ENCODE measurements at places on chromosomes 4 and X.

GRCh38 chr4:16090096-16090705 is 6.4 kb upstream of the PROM1 start:
- DNase-seq = no peak

DNA sequence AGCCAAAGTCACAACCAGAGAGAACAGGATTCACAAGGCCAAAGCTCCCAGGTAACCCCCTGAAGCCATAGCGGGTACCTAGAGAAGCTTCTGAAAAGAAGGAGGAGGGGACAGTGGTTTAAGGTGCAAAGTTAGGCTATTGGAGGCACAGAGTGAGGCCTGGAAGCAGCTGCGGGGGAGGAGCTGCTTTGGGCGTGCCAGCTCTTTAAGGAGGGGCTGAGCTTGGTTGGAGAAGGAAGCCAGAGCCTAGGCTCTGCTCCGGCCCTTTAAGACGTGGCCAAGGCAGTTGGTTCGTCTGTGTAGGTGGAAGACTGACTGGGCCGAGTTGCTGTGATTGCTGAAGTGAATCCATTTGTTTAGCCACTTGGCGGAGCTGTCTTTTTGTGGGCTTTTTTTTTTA is 1.5 kb downstream of the KLF8 start:
- peak; percentile 79 for DNase-seq

DNA sequence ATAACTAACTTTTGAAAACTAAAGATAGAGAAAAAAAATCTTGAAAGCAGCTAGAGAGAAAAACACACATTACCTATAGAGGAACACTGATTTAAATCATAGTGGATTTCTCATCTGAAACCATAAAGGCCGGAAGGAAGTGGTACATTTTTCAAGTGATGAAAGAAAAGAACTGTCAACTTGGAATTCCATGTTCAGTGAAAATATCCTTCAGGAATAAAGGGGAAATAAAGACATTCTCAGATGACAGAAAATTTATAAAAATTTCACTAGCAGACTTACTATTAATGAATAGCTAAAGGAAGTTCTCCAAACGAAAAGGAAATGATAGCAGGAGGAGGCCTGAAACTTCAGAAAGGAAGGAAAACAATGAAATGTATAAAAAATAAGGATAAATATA is 7.6 kb upstream of the JADE3 start:
- DNase-seq = no peak

DNA sequence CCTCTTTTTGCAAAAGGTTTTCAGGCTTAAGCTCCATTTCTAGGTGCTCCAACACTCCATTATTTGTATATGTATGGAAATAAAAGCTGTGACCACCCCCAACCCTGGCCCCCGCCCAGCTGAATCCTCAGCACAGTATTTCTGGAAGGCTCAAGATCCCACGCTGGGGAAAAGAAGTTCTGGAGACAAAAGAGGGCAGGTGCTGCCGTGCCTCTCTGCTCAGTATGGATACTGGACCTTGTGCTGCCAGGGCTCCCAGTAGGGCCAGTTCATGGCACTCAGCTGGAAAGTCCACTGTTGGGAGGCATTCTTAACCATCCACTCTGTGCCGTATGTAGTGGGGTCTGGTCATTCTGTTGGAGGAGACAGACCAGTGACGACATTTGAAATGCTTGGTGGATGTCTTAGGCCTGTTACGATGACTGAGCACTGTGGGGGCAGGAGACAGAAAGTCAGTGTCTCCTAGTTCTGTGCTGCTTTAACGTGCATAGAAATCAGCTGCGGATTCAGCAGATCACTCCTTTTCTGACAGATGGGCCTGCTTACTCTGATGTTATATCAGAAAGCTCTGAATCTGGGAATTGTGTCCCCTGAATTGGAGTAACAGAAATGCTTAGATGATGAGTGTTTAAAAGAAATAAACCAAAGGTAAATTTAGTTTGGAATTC is 48.4 kb upstream of the MSANTD1 start:
- DNase-seq = peak; percentile 68

DNA sequence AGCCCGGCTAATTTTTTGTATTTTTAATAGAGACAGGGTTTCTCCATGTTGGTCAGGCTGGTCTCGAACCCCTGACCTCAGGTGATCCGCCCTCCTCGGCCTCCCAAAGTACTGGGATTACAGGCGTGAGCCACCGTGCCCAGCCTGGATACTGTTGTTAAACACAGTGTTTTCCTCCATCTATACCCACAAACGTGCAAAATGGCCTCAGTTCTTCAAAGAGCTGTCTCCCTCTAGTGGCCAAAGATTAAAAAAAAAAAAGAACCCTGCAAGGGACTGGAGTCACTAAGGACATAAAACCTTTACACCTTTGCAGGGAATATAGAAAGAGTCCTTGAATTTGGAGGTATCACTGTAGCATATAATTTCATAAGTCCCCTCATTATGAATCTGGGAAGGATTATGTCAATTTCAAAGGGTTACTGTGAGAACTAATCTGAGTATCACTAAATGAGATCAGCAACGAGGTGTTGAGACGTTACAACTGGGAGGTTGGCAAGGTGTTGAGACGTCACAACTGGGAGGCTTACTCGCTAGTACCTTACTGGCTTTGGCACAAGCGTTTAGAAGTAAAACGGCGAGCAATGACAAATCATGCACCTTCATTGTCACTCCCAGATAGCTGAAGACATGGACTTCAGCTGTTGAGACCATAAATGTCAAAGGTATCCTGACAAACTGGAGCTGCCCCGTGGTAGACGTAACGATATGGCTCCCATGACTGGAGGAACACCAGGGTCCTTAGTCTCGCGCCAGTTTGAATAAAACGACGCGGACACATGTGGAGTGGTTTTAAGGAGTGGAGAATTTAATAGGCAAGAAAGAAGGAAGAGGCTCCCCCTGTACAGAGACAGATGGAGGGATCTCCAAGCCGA is 33.4 kb upstream of the ENPP6 start:
- no peak for DNase-seq

DNA sequence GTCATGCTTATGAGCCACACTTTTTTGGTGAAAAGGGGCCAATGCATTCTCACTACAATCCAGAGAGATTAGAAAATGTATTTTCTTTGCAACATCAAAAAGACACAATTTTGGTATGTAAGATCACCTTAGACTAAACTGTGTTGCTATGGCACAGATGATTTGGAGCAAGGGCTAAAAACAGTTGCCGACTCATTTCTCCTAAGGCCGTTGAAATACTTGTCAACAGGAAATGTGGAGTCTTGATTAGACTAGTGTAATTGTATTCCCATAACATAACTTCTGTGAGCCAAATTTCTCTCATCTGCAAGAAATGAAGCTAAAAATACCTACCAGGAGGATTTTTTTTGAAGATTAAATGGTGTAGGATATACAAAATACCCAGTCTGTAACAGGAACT is 2547.7 kb downstream of the ARAP2 start:
- no peak for DNase-seq

DNA sequence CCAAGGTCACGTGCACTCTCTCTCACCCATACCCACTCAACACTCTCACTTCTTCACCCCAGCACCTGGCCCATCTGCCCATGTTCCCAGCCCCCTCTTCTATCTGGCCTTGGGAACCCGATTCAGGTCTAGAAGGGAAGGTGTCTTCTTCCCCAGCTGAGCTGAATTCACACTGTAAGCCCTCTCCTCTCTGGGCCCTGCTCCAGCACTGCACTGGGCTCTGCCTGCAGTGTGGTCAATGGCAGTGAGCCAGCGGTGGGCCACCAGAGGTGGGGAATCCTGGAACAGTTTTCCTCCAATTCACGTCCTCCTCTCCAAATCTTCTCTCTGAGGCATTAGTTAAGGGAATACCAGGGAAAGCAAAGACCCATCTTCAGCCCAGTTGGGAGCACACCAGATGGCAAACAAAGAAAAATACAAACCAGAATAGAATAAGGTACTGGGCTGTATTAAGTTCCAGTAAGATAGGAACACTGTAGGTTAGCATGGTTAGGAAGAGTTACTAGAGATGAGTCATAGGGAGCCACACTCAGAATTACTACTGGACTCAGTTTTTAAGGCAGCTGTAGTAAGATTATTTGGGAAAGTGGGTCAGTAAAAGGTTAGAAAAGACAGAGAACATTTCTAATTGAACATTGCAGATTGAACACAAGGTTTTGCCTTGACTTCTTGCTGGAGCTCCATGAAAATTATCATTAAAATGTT is 5.0 kb downstream of the AWAT2 start:
- no peak for DNase-seq

DNA sequence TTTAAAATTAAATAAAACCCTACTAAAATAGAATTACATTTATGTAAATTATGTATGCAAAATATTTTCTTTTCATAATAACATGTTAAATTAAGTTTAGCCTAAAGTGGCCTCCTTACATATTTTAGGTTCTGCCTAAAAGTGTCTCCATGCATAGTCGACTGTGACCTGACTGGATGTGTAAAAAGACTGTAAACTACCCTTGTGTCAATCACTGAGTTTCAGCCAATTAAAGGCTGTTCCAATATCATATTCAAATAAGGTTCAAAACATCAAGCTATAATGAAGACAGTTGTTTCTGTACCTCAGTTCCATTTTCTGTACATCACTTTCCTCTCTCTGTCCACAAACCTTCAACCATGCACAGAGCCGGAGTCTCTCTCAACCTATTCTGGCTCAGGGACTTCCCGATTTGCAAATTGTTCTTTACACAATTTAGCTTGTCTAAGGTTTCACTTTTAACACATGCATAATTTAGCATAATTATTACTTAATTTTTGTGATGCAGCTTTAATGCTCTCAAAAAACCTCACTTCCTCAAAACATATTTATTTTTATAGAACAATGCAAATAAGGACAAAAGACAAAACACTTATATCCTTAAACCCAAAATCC is 60.1 kb downstream of the SH3RF1 start:
- DNase-seq = no peak

- peak; percentile 50 for DNase-seq
Measured at GRCh38 chr4:3607690-3608552, 75.7 kb upstream of the LRPAP1 start.

DNA sequence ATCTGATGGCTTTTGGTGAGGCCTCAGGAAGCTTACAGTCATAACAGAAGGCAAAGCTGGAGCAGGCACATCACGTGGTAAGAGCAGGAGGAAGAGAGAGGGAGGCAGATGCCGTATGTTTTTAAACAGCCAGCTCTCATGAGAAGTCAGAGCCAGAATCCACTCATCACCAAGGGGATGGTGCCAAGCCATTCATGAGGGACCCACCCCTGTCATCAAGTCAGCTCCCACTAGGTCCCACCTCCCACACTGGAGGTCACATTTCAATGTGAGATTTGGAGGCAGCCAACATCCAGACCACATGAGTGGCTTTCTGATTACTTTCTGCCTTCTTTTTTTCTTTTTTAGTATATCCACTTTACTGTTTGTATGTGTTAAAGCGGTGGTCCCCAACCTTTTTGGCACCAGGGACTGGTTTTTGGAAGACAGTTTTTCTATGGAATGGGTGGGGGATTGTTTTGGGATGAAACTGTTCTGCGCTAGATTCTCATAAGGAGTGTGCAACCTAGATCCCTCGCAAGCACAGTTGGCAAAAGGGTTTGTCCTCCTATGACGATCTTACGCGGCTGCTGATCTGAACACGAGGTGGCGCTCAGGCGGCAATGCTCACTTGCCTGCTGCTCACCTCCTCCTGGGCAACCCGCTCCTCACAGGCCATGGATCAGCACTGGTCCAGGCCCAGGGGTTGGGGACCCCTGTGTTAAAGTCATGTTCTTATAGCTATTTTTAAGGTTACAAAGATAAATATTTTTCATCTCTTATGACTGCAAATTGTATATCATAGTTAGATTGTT is 61.7 kb downstream of the SLIT2 start:
- DNase-seq = no peak

GRCh38 chr4:173522160-173522950 is 7.7 kb downstream of the HAND2 start:
- peak; percentile 93 for DNase-seq

GRCh38 chr4:154435895-154436294 is 55.7 kb downstream of the DCHS2 start:
- DNase-seq = no peak

DNA sequence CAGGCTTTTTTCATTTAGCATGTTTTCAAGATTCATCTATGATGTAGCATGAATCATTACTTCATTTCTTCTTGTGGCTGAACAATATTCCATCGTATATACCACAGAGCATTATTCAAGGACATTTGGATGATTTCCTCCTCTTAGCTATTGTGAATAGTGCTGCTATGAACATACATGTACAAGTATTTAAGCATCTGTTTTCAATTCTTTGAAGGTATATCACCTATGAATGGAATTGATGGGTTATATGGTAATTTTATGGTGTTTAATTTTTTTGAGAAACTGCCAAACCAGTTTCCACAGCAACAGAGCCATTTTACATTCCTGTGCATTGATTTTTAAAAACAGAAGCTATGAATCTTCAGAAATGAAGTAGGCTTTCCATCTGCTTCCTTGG is 36.1 kb upstream of the WDR19 start:
- no peak for DNase-seq

DNA sequence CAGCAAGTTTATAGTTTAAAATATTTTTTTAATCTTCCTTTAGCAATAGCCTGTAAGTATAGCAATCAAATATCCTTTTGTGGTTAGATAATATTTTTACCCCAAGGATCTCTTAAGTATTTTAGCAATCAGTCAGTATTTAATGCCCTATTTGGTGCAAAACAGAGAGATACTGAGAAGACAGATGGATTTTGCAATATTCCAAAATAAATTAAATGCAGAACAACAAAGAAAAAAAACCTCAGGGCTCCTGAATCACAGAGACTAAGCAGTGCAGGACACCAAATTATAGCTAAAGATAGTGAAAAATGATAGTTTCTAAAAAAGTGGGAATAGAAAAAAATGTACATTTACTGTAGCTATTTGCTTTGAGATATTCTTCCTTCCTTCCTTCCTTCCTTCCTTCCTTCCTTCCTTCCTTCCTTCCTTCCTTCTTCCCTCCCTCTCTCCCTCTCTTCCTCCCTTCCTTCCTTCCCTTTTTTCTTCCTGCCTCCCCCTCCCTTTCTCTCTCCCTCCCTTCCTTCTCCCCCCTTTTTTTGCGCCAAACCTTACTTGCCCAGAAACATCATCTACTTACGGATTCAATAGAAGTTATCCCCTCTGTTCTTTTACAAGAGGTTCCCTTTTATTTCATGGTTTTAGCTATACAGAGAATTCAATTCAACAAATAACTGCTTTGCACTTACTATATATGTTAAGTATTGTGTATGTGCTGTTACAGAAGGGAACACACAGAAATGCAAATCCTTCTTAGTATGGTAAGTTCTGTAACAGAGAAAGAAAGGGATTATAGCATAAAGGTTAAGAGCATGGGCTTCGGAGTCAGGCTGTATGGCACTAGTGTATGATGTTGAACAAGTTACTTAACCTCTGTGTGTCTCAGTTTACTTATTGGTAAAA is 219.0 kb downstream of the CPE start:
- DNase-seq = no peak
